ENCODE measurements at places on chromosomes 3 and 15.

GRCh38 chr3:29349049-29349448 is 68.2 kb downstream of the RBMS3 start:
- DNase-seq: no peak

DNA sequence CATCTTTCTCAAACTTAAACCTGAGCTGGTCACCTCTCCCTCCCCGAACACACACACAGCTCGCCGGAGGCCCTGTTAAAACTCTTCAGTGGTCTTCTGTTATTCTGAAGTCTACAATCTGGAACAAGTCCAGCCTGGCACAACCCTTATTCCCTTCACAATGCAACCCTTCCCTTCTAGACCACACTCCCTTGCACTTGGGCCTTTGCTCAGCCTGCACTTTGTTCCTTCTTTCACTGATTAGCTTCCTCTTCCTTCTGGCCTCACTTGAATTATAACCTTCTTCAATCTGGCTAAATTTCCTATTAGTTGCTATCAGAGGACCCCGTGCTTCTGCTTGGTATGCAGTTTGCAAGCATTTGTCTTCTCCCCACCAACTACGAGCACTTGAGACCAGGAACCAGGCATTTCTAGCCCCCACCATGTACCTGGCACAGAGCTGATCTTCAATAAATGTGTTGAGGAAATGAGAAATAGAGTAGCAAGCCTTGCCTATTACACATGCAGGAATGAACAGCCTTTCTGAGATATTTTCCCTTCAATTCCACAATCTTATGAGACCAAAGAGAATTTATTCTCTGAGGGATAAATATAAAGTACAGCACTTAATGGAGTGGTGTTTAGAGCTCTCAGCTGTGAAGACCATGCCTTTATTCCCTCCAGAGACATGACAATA is 663.1 kb upstream of the ADAMTS9 start:
- no peak for DNase-seq

- no peak for DNase-seq
Observed at GRCh38 chr15:80619680-80620079, 75.4 kb upstream of the ABHD17C start.

DNA sequence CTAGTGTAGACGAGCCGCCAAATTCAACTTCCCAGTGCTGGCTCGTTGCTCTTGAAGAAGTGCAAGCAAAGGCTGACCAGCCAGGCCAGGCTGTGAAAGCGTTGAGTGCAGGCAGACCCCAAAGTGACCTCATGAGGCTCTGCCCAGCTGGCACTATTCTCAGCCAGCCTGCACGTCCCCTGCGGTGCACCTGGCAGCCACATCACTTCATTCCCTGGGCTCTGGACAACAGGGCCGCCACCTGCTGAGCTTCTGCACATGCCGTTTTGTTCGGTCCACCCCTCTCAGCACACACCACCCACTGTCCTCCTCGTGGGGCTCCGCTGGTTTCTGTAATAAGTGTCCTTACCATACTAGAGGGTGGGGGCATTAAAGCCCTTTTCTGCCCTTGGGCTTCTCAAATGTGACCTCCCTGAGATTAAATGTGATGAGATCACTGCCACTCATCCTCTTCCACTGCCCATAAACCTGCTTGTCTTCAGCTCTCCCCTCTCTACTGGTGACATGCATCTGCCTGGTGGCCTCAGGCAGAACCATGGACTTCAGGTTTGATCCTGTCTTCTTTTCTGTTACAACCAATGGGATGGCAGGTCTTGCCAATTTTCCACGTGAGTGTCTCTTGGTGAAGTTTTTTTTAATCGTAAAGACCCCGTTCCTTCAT is 6.1 kb downstream of the RASGRF1 start:
- DNase-seq: no peak

GRCh38 chr3:498487-498886 is 301.9 kb downstream of the CHL1 start:
- DNase-seq: no peak

DNA sequence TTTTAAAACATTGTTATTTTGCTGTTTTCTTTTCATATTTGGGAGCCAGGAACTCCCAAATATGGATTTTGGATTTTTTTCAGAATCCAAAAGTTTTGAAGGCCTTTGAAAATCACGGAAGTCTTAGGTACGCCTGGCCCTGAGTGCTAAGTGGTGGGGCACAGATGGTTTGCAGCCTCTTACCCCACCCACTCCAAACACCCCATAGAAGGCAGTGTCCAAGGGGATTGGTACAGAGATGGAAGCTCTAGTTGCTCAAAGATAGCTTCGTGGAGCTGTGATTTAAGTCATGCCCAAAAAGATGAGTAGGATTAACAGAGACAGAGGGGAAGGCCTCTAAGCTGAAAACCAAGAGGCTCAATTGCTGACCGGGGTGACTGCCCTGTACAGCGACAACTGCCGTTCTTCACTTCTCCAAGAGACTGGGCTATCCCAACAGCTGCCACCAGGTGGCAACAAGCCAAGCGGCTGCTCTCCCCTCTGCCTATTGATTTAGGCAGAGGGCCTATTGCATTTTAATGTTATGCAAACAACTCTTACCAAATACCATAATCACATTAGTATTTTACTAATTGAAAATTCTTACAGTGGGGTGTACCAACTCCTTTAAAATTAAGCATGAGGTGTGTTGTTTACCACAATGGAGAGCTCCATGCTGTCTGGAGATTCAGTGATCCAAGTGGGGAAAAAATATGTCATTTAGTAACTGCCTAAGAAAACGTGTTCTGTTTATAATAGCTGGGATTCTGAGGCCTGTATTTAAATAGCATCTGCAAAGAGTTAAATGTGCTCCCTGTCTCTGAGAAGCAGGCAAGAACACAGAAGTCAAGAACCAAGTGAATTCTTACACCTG is 64.0 kb upstream of the C15orf61 start:
- DNase-seq: peak; percentile 79
